ENCODE measurements at places on chromosomes 13 and 19. TPM values are rescaled to one million over a fixed set of nuclear protein-coding genes. Genes with fewer than 3 reads are reported as not detected.

Gene ZGLP1
- polyA plus RNA-seq, result 6.3 TPM

GRCh38 chr13:21670006-21670882, 629 bp upstream of the FGF9 start:
- DNase-seq, result no peak

GRCh38 chr13:66700117-66700601, 530.0 kb downstream of the PCDH9 start:
- DNase-seq, result no peak

Gene C13orf42
- 0.16 TPM for polyA plus RNA-seq

- DNase-seq, result peak; percentile 22
Measured at GRCh38 chr13:101327871-101328270, 88.4 kb downstream of the NALCN start.

DNA sequence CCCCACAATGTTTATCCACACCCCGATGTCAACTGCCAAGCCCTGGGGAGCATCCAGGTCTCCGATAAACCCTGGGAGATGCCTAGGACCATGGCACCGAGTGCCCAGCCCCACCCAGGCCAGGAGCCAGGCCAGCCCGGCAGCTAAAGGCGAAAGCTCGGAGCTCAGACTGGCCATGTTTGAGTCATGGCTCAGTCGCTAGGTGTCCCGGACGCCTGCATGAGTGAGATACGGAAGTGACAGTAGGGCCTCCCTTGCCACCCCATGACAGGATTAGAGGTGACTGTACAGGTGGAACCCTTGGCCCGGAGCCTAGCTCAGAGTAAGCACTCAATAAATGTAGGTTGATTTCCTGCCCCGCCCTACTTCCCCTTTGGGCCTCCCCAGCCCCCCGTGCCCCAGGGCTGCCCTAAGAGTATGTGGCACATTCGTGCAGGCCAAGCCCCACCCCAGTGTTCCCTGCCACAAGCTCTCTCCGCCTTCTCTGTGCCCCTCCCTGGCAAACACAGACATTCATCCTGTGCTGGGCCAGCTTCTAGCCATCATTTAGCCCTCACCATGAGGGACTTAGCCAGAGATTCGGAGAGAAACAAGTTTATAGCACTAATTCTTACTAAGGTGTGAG, 5.8 kb upstream of the TPM4 start:
- DNase-seq, result no peak

DNA sequence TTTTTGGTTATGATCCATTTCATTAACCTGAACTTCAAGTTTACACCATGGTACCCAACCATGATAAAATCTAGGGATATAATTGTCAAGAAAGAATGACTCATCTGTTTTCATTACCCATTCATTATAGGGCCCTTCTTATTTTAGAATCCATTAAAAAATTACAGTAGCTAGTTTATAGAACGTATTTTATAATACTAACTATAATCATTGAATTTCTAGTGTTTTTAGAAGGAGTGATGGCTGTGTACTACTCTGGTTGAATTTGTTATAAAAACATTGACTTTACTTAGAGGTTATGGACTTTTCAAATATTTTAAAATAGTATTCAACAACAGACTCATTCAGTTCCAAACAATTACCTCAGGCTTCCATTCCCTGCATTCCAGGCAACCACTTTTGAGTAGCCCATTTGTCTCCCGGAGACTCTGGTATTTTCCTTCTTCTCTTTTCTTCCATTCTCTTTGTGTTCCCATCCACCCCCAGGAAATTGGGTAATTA, 71.9 kb upstream of the KLF12 start:
- DNase-seq, result no peak

DNA sequence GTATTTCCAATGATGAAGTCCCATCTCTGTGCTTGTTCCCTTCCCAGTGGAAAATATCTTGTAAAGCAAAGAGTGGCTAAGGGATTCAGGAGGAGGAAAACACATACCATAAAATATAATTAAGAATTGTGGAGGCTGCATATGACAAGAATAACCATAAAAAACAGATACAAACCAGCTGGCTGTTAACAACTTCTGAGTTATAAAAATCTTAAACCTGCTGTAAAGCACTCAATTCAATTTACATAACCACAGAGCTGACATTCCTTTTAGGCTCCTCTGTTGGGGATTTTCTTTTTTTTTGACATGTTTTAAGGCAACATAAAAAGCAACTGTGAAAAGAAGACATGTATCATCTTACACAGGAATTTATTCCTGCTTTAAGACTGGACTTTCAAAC, 207.6 kb downstream of the DACH1 start:
- DNase-seq, result peak; percentile 61

- peak; percentile 15 for DNase-seq
Measured at GRCh38 chr13:66273011-66273410, 957.1 kb downstream of the PCDH9 start.

Gene ZNF14
- polyA plus RNA-seq, result 12.5 TPM

GRCh38 chr19:33678796-33679585, 57.2 kb downstream of the CHST8 start:
- DNase-seq, result no peak

Gene BLOC1S3
- 10.5 TPM for polyA plus RNA-seq

DNA sequence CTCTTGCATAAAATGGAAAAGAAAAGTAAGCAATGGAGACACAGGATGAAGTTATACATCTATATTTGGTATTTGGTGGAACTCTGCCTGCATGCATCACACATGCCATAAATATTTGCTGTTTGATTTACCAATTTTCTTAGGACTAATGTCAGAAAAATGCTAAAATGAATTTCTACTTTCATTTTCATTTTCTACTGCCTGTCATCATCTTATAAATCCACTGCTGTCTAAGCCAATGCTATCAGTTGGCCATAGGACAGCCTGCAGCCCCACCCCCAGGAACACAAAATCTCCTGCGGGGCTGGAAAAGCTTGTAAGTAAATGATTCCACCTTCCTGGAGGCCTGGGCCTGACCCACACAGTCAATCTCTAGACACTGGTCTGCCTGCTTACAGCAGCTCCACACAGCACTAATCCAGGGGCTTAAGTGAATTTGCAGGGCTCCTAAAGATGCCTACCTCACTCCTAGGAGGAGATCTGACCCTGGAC, 122.0 kb downstream of the ENOX1 start:
- no peak for DNase-seq

DNA sequence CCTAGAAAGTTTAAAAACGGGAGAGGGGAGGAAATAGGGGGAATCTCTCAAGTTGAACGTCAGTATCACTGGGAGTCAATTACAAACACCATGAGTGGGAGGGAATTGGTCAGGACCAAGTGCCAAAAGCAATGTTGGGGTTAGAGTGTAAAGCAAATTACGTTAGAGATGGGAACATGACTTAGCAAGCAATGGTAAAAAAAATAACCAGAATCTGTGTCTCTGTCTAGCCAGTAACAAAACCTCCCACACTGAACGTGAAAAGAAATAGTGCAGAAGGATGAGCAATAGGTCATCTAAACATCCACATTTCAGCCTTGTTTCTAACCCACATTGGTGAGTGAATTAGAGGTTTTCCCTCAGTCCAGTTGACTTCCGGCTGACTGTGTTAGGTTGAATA, 242.2 kb downstream of the COG6 start:
- DNase-seq, result no peak

- no peak for DNase-seq
Measured at GRCh38 chr13:83297586-83298290, 584.5 kb downstream of the SLITRK1 start.

GRCh38 chr19:35929876-35930275, 6.3 kb upstream of the LRFN3 start:
- DNase-seq, result no peak

Gene CGB3
- not detected for polyA plus RNA-seq

DNA sequence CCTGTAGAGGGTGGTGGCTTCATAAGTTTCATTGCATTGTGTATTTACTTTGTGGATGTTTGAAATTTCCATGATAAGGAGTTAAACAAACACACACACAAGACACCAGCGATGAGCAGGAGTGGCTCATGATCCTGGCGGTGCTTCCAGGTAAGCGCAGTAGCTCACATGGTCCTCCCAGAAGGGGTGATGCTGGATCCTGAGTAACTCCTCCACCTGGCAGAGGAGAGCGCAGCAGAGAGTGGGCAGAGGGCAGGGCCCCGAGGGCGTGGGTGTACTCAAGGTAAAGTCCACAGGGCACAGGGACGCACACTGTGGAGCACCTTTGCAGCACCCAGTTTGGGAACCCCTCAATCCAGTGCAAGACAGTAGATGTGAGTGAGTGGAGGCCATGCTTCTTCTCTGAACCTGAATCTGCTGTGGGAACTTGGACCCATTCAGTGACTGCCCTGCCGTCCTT, 54.0 kb downstream of the RFX2 start:
- DNase-seq, result no peak

GRCh38 chr19:56120371-56121179, 520 bp downstream of the ZNF787 start:
- DNase-seq, result no peak

DNA sequence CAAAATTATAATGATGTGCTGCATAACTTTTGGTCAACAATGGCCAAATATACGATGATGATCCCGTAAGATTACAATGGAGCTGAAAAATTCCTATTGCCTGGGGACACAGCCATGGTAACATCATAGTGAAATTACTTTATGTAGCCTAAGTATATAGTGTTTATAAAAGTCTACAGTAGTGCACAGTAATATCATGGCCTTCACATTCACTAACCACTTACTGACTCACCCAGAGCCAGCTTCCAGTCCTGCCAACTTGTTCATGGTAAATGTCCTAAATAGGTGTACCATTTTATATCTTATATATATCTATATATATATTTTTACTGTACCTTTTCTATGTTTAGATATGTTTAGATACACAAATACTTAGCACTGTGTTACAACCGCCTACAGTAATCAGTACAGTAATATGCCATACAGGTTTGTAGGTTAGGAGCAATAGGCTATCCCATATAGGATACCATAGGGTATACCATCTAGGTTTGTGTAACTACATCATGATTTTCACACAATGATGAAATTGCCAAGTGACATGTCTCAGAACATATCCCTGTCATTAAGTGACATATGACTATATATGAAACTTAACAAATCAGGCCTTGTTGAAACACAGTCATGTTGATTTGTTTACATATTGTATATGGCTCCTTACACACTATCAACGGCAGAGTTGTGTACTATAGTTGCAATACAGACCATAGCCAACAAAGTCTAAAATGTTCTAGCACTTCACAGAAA, 23.7 kb downstream of the DIS3 start:
- no peak for DNase-seq

DNA sequence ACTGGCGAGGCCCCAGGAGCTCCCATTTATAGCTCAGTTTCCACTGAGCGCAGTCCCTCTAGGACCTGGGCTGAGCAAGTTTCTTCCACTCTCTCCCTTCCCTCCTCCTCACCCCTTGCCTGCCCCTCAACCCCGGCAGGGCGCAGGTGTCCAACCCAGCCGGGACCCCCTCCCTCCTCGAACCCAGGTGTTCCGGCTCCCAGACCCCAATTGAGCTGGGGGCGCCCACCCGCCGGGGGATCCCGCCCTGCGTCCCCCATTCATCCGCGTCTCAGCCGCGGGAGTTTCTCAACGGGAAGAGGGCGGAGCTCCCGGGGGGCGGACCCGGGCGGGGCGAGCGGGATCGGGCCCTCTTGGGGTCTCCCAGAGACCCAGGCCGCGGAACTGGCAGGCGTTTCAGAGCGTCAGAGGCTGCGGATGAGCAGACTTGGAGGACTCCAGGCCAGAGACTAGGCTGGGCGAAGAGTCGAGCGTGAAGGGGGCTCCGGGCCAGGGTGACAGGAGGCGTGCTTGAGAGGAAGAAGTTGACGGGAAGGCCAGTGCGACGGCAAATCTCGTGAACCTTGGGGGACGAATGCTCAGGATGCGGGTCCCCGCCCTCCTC, at the start of gene KIRREL2:
KIRREL2 (plus strand) TSS at position 366 of the 604 bp plus-strand sequence; CDS start at position 575, 209 bp downstream.
- no peak for DNase-seq

Gene SHKBP1
- 44.3 TPM for polyA plus RNA-seq
